Right atrium auricular region (tissue), 2 donors: ENCODE measurements at places on chromosomes 12 and 14.

DNA sequence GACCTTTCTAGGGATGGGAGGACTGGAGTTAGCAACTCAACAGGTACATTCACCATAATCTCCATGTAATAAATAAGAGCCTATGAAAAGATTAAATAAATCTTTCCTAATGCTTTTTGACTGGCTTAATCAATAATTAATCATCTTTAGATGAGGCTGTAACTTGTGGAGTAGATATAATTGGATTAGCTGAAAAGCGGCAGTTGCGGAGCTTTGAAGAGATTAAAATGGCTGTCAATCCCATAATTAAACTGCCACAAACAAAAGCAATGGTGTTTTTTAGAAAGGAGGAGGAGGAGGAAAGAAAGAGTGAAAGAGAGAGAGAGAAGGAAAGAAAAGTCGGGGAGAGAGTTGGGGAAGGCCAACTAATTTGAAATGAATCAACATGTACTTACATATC, 70.7 kb upstream of the TMEM263 start:
- H3K27me3 ChIP-seq, result no peaks in the 10 kb centered on the region
- H3K4me3 ChIP-seq, result no peak overlapping the region
- DNase-seq, result no peak
- H3K4me1 ChIP-seq, result no peaks in the 10 kb centered on the region
- H3K36me3 ChIP-seq, result peaks cover 8% of the 10 kb centered on the region
- H3K27ac ChIP-seq, result no peak overlapping the region

GRCh38 chr12:46824709-46825108, 1.1 kb downstream of the SLC38A4 start:
- no peak overlapping the region for H3K27ac ChIP-seq
- no peaks in the 10 kb centered on the region for H3K36me3 ChIP-seq
- no peak overlapping the region for H3K4me3 ChIP-seq
- H3K4me1 ChIP-seq, result no peaks in the 10 kb centered on the region

GRCh38 chr12:93347054-93347785, 30.5 kb upstream of the NUDT4 start:
- no peaks in the 10 kb centered on the region for H3K36me3 ChIP-seq
- no peaks in the 10 kb centered on the region for H3K27me3 ChIP-seq
- no peak for DNase-seq
- H3K27ac ChIP-seq, result no peak overlapping the region
- no peak overlapping the region for H3K4me3 ChIP-seq
- no peaks in the 10 kb centered on the region for H3K4me1 ChIP-seq

- peaks cover 40% of the 10 kb centered on the region for H3K4me1 ChIP-seq
- H3K4me3 ChIP-seq, result peak overlapping the region; percentile 51
- no peaks in the 10 kb centered on the region for H3K36me3 ChIP-seq
- no peaks in the 10 kb centered on the region for H3K27me3 ChIP-seq
- DNase-seq, result no peak
Observed at GRCh38 chr12:50924131-50924438, 28.3 kb upstream of the HIGD1C start.

- H3K27me3 ChIP-seq, result no peaks in the 10 kb centered on the region
- no peaks in the 10 kb centered on the region for H3K4me1 ChIP-seq
- H3K27ac ChIP-seq, result no peak overlapping the region
- no peaks in the 10 kb centered on the region for H3K36me3 ChIP-seq
- no peak for DNase-seq
Observed at GRCh38 chr14:103319422-103319821, 14.6 kb upstream of the EIF5 start.

GRCh38 chr12:25958428-25959070, at the start of gene RASSF8:
RASSF8 (plus strand) TSS chr12:25958682; CDS start chr12:26055344, 96,662 bp downstream.
- H3K4me3 ChIP-seq, result peak within 1 kb of the TSS; percentile 85
- DNase-seq, result peak; percentile 61
- H3K27ac ChIP-seq, result peak within 1 kb of the TSS; percentile 94
- H3K4me1 ChIP-seq, result no peaks in the 10 kb centered on the region
- H3K27me3 ChIP-seq, result no peaks in the 10 kb centered on the region

DNA sequence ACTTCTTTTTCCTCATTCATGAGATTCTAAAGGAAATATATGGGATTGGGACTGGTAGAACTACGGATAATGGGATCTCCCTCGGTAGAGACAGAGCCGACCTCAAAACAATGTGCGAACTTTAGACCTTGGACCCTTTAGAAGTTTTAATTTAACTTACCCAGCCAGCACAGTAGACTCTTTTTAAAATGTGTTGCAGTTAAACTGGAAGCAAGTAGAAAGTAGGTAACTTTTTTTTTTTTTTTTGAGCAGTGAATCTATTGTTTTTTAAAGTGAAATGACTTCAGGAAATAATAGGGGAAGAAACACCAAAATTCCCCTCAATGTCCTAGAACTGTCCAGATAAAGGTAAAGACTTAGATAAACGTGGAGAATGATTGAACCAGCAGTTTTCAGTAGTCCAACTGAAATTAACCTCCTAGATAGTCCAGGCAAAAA, 1.1 kb upstream of the ATXN2 start:
- peaks cover 30% of the 10 kb centered on the region for H3K4me1 ChIP-seq
- peak overlapping the region; percentile 93 for H3K27ac ChIP-seq
- H3K36me3 ChIP-seq, result no peaks in the 10 kb centered on the region
- H3K27me3 ChIP-seq, result no peaks in the 10 kb centered on the region

DNA sequence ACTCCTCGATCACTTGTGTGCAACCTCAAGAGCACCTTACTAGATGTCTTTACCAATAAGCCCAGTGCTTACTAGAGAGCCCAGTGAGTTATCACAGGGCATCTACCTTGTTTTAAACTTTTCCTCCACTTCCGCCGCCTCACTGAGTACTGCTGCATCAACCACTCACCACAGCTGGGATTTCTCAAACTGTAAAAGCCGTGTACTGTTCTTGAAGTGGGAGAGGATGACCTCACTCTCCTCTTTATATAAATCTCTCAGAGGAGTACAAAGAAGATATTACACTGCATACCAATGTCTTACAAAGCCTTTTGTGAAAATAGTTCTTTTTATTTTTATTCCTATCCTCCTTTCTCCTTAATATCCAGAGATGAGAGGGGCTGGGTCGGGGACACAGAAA, 94.1 kb downstream of the PLCZ1 start:
- H3K36me3 ChIP-seq, result no peaks in the 10 kb centered on the region
- H3K27me3 ChIP-seq, result no peaks in the 10 kb centered on the region
- no peak overlapping the region for H3K27ac ChIP-seq
- no peak for DNase-seq

DNA sequence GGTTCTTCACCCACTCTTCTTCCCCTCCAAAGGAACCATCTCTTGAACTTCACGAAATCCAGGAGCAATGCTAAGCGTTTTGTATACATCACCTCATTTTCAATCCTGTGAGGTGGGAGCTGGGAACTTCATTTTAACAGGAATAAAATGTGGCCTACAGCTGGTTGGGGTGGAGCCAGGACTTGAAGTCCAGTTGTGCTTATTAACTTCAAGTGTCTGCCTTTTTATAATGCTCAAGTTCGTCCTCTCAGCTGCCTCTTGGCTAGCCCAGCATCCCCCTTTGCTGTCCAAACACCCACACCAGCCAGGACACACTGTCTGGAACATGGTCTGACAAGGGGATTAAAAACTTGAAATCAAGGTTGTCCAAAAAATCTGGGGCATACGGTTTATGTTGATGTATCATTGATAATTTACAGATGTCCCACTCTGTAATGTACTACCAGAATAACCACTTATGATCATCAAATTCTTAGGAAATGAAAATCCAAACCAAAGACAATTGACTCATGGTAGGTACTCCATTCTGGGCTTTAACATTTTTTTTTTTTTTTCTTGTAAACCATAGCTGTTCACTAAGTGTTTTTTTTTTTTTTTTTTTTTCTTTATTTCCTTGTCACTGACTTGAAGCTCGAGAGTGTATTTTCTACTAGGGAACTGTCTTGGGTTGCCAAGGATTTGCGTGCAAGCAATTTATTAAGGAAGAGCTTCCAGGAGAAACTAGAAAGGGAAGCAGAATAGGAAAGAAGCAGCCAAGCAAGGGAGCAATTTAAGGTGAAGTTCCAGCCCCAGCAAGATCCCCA, 252.3 kb downstream of the EFCAB11 start:
- H3K27ac ChIP-seq, result peak overlapping the region; percentile 75
- H3K4me3 ChIP-seq, result peak overlapping the region; percentile 60
- no peaks in the 10 kb centered on the region for H3K36me3 ChIP-seq
- DNase-seq, result no peak

- no peaks in the 10 kb centered on the region for H3K36me3 ChIP-seq
- no peak overlapping the region for H3K4me3 ChIP-seq
- H3K27me3 ChIP-seq, result no peaks in the 10 kb centered on the region
- H3K27ac ChIP-seq, result no peak overlapping the region
- no peak for DNase-seq
Observed at GRCh38 chr14:80784820-80785219, 156.7 kb downstream of the CEP128 start.

DNA sequence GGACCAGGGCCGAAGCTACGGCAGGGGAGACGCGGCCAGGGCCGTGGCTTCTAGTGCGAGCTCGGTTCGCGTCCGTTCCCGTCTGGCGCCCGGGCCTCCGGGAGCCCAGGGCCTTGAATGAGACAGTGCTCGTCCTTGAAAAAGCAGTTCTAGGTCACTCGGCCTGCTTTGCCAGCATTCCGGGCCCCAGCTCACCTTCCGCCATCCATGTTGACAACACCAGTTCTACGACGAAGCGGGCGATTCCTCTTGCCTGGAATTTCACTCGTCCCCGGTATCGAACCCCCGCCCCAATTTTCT, 4.5 kb downstream of the OR10AD1 start:
- peak overlapping the region; percentile 59 for H3K4me3 ChIP-seq
- no peaks in the 10 kb centered on the region for H3K27me3 ChIP-seq
- H3K4me1 ChIP-seq, result no peaks in the 10 kb centered on the region
- no peaks in the 10 kb centered on the region for H3K36me3 ChIP-seq

GRCh38 chr12:41274643-41275042, 86.5 kb downstream of the PDZRN4 start:
- DNase-seq, result no peak
- no peak overlapping the region for H3K4me3 ChIP-seq
- no peaks in the 10 kb centered on the region for H3K27me3 ChIP-seq
- no peaks in the 10 kb centered on the region for H3K36me3 ChIP-seq
- H3K4me1 ChIP-seq, result no peaks in the 10 kb centered on the region

GRCh38 chr12:80053051-80053790, 46.1 kb upstream of the OTOGL start:
- H3K27me3 ChIP-seq, result no peaks in the 10 kb centered on the region
- DNase-seq, result peak; percentile 66
- H3K4me3 ChIP-seq, result no peak overlapping the region
- H3K36me3 ChIP-seq, result no peaks in the 10 kb centered on the region
- H3K4me1 ChIP-seq, result peaks cover 15% of the 10 kb centered on the region
- peak overlapping the region; percentile 30 for H3K27ac ChIP-seq

- no peaks in the 10 kb centered on the region for H3K4me1 ChIP-seq
- DNase-seq, result no peak
- H3K36me3 ChIP-seq, result no peaks in the 10 kb centered on the region
- no peak overlapping the region for H3K4me3 ChIP-seq
- no peak overlapping the region for H3K27ac ChIP-seq
Observed at GRCh38 chr12:5200278-5201087, 156.8 kb downstream of the KCNA5 start.

DNA sequence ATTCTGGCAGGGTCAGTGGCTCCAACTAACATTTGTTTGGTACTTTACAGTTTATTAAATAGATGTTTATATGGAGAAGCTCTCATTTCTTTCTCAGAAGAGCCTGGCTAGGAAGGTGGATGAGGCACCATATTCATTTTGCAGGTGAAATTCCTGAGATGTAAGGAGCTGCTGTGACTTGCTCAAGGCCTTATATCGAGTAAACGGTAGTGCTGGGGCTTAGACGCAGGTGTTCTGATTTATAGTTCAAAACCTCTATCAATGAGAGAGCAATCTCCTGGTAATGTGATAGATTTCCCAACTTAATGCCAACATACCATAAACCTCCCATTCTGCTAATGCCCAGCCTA, 42.3 kb downstream of the DAD1 start:
- no peaks in the 10 kb centered on the region for H3K27me3 ChIP-seq
- peak overlapping the region; percentile 70 for H3K27ac ChIP-seq
- H3K4me3 ChIP-seq, result no peak overlapping the region
- H3K36me3 ChIP-seq, result no peaks in the 10 kb centered on the region

DNA sequence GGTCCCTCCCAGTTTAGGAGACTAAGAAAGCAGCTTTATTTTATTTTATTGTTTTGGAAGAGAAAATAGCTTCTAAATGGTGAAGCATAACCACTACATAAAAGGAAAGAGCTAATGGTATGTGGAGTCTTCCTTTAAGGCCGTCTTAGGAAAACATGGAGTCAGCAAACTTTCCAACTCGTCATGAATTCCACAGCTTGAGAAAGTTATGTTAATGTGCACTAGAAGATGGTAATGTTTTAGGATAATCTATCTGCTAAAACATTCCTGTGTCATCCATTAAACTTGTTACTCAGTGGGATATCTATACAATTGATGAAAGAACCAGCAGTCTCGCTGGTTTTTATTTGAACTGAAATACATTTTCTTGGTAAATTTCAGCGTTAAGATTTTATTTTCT, 448.4 kb upstream of the SEL1L start:
- no peaks in the 10 kb centered on the region for H3K4me1 ChIP-seq
- H3K4me3 ChIP-seq, result no peak overlapping the region
- no peaks in the 10 kb centered on the region for H3K27me3 ChIP-seq
- DNase-seq, result no peak
- H3K36me3 ChIP-seq, result no peaks in the 10 kb centered on the region
- H3K27ac ChIP-seq, result no peak overlapping the region

- no peaks in the 10 kb centered on the region for H3K27me3 ChIP-seq
- H3K4me1 ChIP-seq, result no peaks in the 10 kb centered on the region
- no peak overlapping the region for H3K27ac ChIP-seq
- DNase-seq, result no peak
- H3K4me3 ChIP-seq, result no peak overlapping the region
- H3K36me3 ChIP-seq, result no peaks in the 10 kb centered on the region
Observed at GRCh38 chr12:97681612-97682504, 219.3 kb downstream of the RMST start.

GRCh38 chr12:12467688-12468261, 94.9 kb downstream of the DUSP16 start:
- H3K4me3 ChIP-seq, result no peak overlapping the region
- H3K27ac ChIP-seq, result no peak overlapping the region
- no peaks in the 10 kb centered on the region for H3K36me3 ChIP-seq
- no peaks in the 10 kb centered on the region for H3K4me1 ChIP-seq
- DNase-seq, result no peak
- no peaks in the 10 kb centered on the region for H3K27me3 ChIP-seq

DNA sequence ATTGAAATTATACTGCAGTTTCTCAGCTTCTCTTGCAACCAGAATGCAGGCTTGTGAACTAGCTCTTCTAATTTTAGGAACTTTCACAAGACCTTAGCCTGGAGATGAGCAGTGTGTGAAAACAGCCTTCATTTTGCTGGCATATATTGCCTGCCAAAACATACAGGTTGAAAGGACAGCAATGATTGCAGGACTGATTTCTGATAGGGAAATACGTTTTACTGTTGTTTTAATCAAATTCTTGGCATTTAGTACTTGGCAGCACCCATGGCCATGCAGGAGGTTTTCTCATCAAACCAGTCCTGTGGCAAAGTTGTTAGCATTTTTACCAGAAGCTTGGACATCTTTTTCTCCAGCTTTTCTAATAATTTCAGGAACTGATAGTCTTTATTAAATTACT, 91.9 kb upstream of the MUCL1 start:
- DNase-seq, result no peak
- no peak overlapping the region for H3K4me3 ChIP-seq
- no peak overlapping the region for H3K27ac ChIP-seq

- no peaks in the 10 kb centered on the region for H3K36me3 ChIP-seq
- DNase-seq, result no peak
- H3K4me3 ChIP-seq, result no peak overlapping the region
- H3K4me1 ChIP-seq, result no peaks in the 10 kb centered on the region
- no peaks in the 10 kb centered on the region for H3K27me3 ChIP-seq
Observed at GRCh38 chr14:78173346-78174035, 3.3 kb downstream of the NRXN3 start.
